ENCODE measurements at places on chromosomes 12 and 14. TPM values are rescaled to one million over a fixed set of nuclear protein-coding genes. Genes with fewer than 3 reads are reported as not detected.
A peak's percentile ranks its signal among the peaks of the same experiment; 100 is the strongest.

GRCh38 chr14:103107941-103108748 lies 13.6 kb downstream of the EXOC3L4 start:
- DNase-seq: no peak

- DNase-seq: no peak
Measured at GRCh38 chr12:124687917-124688316, 120.5 kb upstream of the NCOR2 start.

DNA sequence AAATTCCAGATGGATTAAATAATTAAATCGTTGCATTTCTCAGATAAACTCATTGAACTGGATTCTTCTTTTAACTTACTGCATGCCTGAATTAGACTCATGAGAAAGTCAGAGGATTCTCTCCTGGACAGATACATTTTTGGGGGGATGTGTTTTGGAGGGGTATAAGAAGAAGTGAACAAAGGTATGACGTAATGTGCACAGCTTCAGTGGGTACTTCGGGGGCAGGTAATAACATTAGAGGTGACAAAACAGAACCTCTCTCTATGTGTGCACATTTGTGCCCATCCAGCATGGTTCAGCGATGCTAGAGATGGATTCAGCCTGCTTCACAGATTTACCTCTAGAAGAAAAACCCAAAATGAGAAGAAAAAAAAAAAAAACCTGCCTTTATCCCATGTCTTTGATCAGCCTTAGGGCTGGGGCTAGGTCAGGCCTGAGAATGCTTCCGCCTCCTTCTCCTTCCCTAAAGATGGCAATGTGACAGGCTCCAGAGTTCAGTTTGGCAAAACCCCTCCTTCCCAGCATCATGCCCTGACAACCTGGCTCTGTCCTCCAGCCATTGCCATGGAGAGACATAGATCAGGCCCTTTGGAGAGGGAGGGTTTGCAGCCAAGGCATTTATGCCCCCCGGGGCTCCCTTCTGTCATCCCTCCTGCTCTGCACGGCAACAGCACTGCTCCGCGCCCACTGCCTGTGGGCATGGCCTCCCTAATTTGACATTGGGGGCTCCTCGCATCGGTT lies 166.7 kb downstream of the KCNA5 start:
- DNase-seq: no peak

DNA sequence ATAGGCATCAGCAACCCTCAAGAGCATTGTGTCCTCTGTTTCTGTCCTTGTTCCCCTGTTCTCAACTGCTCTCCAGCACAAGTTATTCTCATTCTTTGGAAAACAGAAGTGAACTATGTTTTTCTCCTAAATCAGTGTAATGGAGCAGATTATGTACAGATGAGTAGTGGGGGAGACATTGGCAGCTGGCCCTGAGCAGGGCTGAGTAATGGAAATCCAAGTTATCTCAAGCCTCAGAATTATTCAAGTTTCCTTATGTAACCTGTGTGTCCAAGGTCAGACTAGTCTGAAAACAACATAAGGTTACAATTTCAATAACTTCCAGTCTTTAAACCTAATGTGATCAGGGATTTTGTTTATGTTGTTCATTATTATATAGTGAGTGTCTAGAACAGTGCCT lies 116.1 kb upstream of the FUT8 start:
- no peak for DNase-seq

DNA sequence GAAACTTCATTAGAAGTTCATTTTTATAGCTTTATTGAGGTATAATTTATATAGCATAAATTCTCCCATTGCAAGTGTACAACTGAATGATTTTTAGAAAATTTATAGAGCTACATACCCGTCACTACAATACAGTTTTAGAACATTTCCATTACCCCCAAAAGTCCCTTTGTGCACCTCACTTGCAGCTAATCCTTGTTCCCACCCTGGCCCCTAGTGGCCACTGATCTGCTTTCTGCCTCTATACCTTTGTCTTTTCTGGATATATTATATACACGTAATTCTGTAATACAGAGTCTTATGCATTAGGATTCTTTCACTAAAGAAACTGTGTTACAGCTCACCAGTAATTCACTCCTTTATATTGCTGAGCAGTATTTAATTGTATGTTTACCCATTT lies 145.1 kb upstream of the DIO2 start:
- no peak for DNase-seq

Gene CLMN
- 63.5 TPM for total RNA-seq

DNA sequence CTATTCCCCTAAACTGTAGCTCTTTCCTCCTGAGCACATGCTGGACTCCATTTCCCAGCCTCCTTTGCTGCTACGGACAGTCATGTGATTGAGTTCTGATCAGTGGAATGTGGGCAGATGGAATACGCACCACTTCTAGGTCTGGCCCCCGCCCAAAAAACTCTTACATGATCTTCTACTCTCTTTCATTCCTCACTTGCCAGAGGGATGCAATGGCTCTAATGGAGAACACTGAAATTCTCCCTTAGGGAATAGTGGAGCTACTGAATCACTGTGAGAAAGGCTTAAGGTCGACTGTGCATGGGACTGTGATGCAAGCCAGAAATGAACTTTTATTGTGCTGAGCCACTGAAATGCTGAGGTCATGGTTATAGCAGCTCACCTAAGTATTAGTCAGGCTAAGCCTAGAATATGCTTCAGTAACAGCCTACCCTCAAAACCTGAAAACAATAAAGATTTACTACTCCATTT lies 13.0 kb upstream of the TMED2 start:
- peak; percentile 15 for DNase-seq

Gene KRT75
- not detected for total RNA-seq

GRCh38 chr14:31024010-31024480 lies 1.4 kb upstream of the AP4S1 start:
- no peak for DNase-seq

Gene RNF212B
- 0.20 TPM for total RNA-seq

- no peak for DNase-seq
Measured at GRCh38 chr14:32202491-32202997, 525 bp downstream of the RNU6-8 start.

DNA sequence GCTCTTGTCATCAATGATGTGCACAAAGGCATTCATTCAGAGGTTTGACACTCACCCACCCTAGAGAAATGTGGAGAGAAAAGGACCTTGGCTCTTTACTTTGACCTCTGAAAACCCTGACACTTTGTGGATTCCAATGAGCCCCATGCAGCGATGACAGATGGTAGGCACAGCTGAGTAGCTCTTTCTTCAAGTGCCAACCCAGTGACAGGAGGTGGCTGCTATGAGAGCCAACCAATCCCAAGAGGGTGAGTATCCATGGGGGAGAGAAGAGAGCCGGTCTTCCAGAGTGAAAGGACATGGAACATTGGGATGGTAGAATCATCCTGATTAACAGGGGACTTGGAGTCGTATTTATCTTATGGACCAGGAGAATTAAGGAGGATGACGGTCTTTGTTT lies 17.8 kb downstream of the SLC8A3 start:
- no peak for DNase-seq

DNA sequence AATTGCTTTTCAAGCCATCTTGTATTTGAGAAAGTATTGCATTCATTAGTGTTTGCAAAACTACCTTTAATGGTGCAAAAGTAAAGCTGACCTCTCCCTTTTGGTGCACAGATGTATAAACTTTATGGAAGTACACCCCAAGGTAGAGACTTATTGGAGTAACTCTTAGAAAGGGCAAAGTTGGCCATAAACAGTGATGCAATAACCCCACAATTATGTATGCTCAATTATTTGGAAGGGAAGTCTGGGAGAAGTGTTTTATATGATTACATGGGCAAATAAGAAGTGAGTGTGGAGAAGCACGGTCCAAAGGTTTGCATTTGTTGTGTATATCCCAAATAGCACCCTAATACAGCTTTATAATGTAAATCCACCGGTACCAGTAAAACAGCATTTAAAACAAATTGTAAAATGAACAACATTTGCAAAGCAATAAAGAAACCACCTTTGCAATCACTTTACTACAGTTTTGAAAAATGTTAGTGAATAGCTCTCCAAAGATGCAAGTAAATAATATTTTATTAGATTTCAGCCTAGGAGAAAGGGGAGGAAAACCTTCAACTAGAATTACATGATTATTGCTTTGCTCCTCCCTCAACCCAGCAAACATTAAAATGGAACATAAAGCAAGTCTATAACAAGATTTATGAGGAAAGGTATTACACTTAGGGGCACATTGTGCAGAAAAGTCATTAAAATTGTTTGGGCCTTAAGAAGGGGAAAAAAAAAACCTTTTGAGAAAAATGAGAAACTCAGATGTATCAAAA lies 70.5 kb downstream of the HMGA2 start:
- no peak for DNase-seq

Gene MMP19
- total RNA-seq: 5.2 TPM

Gene KSR2
- total RNA-seq: 2.4 TPM

GRCh38 chr14:95699412-95699811 lies 13.2 kb downstream of the TCL1B start:
- DNase-seq: no peak

DNA sequence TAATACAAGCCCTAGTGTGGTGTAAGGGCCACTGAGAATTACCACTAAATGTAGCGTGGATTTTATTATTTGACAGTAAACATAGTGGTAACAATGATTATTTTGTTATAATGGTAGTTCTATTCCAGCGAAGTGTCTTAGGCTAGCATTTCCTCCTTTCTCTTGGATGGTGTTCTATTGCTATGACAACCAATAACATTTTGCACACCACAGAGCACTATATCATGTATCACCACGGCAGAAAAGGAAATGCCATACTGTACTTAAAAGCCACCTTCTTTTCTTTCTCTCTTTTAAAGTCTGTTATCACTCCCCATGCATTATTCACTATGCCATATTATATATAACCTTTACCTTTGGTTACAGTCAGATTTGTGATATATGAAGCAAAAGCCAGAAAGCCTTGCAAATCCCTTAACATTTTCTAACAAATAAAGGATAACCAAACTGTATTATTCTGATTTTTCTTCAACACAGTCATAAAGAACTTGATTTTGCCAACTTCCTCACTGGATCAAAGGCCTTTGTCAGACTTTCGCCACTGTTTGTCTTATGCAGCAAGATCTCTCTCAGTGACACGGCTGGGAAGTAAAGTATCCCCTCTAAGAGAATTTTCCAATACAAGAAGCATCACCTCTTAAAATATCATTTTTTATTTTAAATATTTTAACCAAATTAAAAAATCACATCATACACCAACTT lies 195.8 kb downstream of the FOXN3 start:
- DNase-seq: no peak

DNA sequence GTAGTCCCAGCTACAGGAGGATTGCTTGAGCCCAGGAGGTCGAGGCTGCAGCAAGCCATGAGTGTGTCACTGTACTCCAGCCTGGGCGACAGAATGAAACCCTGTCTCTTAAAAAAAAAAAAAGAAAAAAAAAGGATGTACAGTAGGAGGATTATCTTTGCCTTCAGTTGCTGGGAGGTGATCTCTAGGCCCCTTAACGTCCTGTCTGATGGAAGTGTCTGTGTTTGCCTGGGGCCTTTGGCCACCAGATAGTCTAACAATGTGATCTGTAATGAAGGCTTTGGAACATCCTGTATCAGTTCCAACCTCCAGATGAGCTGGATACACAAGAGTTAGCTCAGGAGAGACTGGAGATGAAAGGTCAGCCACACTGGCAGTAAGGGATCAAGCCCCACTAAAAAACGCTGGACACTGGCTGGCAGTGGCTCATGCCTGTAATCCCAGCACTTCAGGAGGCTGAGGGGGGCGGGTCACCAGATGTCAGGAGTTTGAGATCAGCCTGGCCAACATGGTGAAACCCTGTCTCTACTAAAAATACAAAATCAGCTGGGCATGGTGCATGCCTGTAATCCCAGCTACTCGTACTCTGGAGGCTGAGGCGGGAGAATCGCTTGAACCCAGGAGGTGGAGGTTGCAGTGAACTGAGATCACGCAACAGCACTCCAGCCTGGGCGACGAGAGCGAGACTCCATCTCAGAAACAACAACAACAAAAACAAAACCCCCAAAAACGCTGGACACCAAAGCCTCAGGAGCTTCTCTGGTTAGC lies 19.0 kb upstream of the HNF1A start:
- no peak for DNase-seq

GRCh38 chr12:70646850-70647249 lies 9.6 kb upstream of the PTPRB start:
- DNase-seq: no peak

- peak; percentile 53 for DNase-seq
Measured at GRCh38 chr14:50060871-50061663, 55.3 kb downstream of the VCPKMT start.

DNA sequence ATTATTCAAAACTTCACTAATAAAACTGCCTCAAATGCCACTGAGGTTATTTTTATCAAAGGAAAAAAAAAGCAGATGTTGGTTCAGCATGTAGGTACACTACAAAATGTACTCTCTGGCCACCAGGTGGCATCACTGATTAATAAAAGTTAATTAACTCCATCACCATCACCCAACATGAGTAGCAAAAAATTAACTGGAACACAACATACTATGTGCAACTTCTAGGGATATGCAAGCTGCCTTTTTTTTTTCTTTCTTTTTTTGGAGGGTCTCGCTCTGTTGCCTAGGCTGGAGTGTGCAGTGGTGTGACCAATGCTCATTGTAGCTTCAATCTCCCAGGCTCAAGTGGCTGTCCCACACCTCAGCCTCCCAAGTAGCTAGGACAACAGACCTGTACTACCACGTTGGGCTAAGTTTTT lies 43.8 kb upstream of the NR2C1 start:
- DNase-seq: peak; percentile 78

Gene TMEM179
- 1.5 TPM for total RNA-seq

GRCh38 chr12:13465635-13466034 lies 269.1 kb downstream of the EMP1 start:
- no peak for DNase-seq

DNA sequence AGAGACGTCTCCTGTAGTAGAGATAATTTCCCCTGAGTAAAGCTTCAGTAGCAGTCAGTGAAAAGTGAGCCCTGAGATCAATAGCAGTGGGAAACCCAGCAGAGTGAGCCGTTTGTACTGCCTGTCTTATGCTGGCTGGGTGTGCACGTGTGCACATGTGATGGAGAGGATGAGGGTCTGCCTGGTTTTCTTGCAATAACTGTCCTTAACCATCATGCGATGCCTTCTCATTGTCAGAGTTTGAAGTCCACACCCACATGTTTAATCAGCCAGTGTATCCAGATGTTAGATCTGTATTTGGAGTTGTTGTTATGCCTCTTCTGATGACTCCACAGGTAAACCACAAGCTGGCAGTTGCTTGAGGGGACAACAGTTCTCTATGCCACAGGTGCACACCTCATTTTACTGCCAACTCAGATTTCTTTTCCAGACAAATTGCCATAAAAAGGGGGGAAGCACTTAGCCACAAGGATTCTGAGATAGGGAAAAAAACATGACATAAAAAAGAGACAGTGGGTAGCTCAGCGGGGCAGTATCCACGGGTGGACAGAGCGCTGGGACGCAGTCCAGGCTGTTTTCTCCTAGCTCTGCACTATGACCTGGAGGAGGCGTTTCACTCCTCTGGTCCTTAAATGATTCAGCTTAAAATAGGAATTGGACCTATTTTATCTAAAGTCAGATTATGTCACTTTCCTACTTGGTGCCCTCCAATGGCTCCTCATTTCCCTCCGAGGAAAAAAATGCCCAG lies 192.3 kb downstream of the ANO6 start:
- no peak for DNase-seq

Gene CARMIL3
- total RNA-seq: 1.6 TPM

Gene MSRB3
- 95.3 TPM for total RNA-seq

Gene KCNK13
- 1.4 TPM for total RNA-seq
